Posterior vena cava (tissue), 2 donors: ENCODE measurements at places on chromosomes 1 and 21. TPM values are rescaled to one million over a fixed set of nuclear protein-coding genes. Genes with fewer than 3 reads are reported as not detected.

The CCDC190 gene
- 0.37 TPM for total RNA-seq

The OR2L13 gene
- total RNA-seq = not detected

The GREM2 gene
- total RNA-seq = 4.9 TPM

The CXADR gene
- total RNA-seq = 0.09 TPM

The LAMC1 gene
- 230 TPM for total RNA-seq

The RAP1GAP gene
- 0.38 TPM for total RNA-seq

The PEAR1 gene
- 14.5 TPM for total RNA-seq

The MROH9 gene
- total RNA-seq = 0.24 TPM

The RIPK4 gene
- total RNA-seq = 0.69 TPM

The CACNA1E gene
- 0.43 TPM for total RNA-seq

The MYOG gene
- not detected for total RNA-seq

The KCNJ15 gene
- total RNA-seq = 2.3 TPM

The OR2T3 gene
- total RNA-seq = not detected

The CCDC185 gene
- total RNA-seq = not detected

The RHBDL2 gene
- 1.2 TPM for total RNA-seq

The TRPM2 gene
- 7.7 TPM for total RNA-seq

The NUP210L gene
- 0.14 TPM for total RNA-seq

The S100A14 gene
- not detected for total RNA-seq

The OPRD1 gene
- not detected for total RNA-seq

The LAMC2 gene
- total RNA-seq = 1.7 TPM

The TNFRSF4 gene
- 2.0 TPM for total RNA-seq

The PKP1 gene
- total RNA-seq = 2.8 TPM

The THEM5 gene
- total RNA-seq = not detected

The IQGAP3 gene
- total RNA-seq = 0.43 TPM

The BEND5 gene
- 5.8 TPM for total RNA-seq

The HLCS gene
- total RNA-seq = 18.2 TPM
